ENCODE measurements at places on chromosomes 1 and 21. TPM values are rescaled to one million over a fixed set of nuclear protein-coding genes. Genes with fewer than 3 reads are reported as not detected.
A peak's percentile ranks its signal among the peaks of the same experiment; 100 is the strongest.

The ABCD3 gene
- 32.9 TPM for total RNA-seq

DNA sequence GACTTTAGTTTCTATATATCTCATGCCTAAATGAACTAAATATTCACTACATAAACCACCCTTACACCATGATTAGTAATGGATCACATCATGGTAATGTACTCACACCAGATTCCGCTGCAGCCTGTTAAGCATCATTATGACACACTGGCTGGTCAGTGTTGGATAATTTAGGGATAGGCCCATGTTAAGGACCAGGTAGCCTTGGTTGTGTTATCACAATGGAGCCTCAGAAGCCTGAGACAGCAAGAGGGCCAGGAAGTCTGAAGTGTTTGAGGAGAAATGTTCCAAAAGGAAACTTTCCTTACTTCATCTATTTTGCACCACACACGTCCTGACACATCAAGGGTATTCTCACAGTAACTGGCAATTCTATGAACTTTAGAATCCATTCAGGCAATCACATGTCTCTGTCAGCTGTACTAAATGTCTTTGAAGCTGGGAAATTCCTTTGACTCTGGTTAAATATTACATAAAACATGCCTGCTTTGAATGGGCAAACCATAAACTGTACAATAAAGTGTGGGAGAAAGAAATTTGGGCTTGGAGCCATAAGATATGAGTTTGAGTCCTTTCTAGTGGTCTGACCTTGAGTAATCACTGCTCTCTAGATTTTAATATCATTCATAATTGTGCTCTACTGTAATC, 105.3 kb upstream of the DPT start:
- H3K27ac ChIP-seq, result peak overlapping the region; percentile 73
- H3K36me3 ChIP-seq, result no peaks in the 10 kb centered on the region
- no peak for DNase-seq

- no peaks in the 10 kb centered on the region for H3K4me1 ChIP-seq
- H3K36me3 ChIP-seq, result no peaks in the 10 kb centered on the region
- H3K27ac ChIP-seq, result no peak overlapping the region
- peaks cover 30% of the 10 kb centered on the region for H3K27me3 ChIP-seq
Observed at GRCh38 chr1:224045556-224045955, 68.4 kb upstream of the FBXO28 start.

DNA sequence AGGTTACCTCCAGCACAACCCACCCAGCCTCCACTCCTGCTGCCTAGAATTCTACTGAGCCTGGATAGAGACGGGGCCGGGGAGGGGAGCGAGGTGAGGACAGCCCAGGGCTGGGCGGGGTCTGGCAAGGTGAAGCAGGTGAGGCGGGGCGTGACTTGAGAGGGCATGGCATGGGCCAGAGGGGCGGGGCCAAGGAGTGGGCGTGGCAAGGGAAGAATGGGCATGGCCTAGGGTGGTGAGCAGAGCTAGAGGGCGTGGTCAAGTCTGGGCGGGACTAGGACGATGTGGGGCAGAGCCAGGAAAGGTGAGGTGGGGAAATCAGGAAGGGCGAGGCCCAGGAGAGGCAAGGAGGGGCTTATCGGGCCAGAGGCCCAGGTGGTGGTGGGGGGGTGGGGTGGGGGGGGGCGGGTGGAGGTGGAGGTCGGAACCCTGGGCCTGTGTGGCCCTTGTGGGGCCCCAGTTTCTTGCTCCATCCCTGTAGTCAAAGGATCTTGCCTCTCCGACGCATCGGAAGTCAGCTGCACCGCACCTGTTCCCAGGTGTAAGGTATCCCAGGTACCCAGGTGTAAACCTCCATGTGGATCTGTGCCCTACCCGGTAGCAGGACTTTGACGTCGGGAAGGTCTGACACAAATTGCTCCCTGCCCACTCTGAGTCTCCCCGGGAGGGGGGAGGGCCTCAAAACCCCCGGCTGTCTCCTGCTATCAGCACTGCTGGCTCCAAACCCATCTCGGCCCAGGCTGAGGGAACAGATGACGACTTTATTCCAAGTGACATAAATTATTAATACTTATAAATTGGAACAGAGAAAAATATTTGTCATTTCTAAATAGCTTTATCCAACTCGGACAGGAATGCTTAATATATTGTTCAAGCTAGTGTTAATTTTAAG, 32.9 kb upstream of the UTS2 start:
- H3K27ac ChIP-seq, result no peak overlapping the region
- H3K4me1 ChIP-seq, result no peaks in the 10 kb centered on the region
- H3K36me3 ChIP-seq, result peaks cover 4% of the 10 kb centered on the region
- no peak for DNase-seq
- H3K27me3 ChIP-seq, result peaks cover 4% of the 10 kb centered on the region

DNA sequence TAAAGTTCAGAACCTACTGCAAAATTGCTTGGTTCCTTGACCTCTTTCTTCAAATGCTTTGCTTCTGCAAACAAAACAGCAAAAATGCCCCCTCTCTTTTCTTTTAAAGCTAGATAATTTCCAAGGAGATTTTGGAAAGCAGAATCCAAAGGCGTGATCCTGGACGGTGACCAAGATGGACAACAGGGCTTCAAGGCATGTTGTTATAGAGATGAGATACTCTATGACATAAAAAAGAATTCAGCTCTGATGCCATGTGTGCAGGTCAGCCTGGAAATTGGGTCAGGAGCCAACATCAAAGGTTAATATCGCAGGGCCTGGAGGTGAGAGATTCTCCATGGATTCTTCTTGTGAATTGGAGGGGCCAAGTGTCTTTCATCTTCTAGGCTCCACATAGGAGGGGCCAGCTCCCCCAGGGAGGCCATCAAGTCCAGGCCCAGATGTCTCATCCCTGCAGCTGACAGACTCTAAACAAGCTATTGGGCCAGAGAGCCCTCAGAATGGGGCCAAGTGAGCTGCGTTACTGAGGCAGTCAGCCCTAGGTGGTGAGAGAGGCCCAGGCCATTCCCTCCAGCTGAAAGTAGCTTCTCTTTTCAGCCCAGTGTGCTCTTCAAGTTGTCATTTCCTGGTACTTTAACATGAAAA, 45.5 kb downstream of the NMNAT2 start:
- peaks cover 12% of the 10 kb centered on the region for H3K27me3 ChIP-seq
- H3K4me3 ChIP-seq, result no peak overlapping the region
- H3K4me1 ChIP-seq, result no peaks in the 10 kb centered on the region
- no peak overlapping the region for H3K27ac ChIP-seq
- peaks cover 8% of the 10 kb centered on the region for H3K36me3 ChIP-seq
- no peak for DNase-seq

DNA sequence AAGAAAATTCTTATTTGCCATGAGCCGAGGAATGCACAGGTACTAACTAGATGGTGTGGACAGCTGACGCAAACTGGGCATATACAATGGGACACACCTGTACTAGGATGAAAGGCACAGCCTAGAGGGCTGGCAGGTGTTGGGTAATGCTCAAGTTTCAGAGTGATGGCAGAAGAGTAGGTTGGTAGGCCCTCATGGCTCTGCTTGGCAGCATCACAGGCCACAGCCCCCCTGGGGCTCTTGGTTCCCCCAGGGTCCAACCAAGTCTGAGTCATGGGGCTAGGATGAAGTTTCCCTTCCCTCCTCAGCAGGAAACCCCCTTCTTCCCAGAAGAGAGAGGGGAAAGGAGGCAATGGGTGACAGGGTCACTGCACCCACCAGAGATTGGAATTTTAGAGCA, 35.2 kb downstream of the SPEN start:
- H3K27ac ChIP-seq, result peak overlapping the region; percentile 69
- H3K36me3 ChIP-seq, result peaks cover 1% of the 10 kb centered on the region
- no peak overlapping the region for H3K4me3 ChIP-seq
- DNase-seq, result no peak
- H3K4me1 ChIP-seq, result peaks cover 41% of the 10 kb centered on the region
- H3K27me3 ChIP-seq, result no peaks in the 10 kb centered on the region

- no peak for DNase-seq
- H3K27me3 ChIP-seq, result peaks cover 10% of the 10 kb centered on the region
- no peak overlapping the region for H3K4me3 ChIP-seq
- no peaks in the 10 kb centered on the region for H3K36me3 ChIP-seq
- no peaks in the 10 kb centered on the region for H3K4me1 ChIP-seq
- H3K27ac ChIP-seq, result no peak overlapping the region
Observed at GRCh38 chr1:202234331-202235002, 40.9 kb downstream of the LGR6 start.

All from naive thymus-derived CD8-positive, alpha-beta T cell (primary cell).